ENCODE measurements at places on chromosomes 1 and 21. TPM values are rescaled to one million over a fixed set of nuclear protein-coding genes. Genes with fewer than 3 reads are reported as not detected.

DNA sequence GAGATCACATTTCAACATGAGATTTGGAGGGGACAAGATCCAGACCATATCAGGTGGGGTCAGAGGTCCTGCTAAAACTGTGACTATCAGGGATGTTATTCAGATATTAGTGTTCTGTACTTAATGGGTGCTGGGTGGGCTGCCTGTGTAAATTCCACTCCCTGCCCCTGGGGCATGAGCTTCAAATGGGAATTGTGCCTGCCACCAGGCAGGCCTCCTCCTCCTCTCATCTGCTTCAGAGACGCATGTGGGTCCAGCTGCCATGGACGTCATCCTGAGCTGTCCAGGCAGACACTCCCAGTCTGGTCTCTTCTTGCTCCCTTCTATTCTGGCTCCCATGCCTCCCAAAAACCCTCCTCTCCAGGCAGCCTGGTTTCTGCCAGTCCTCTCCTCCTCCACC is 10.4 kb downstream of the QSOX1 start:
- DNase-seq, result no peak

- DNase-seq, result peak; percentile 20
Observed at GRCh38 chr1:63087966-63088365, 234.4 kb upstream of the FOXD3 start.

- peak; percentile 79 for DNase-seq
Observed at GRCh38 chr1:27395441-27396195, 3.2 kb downstream of the GPR3 start.

DNA sequence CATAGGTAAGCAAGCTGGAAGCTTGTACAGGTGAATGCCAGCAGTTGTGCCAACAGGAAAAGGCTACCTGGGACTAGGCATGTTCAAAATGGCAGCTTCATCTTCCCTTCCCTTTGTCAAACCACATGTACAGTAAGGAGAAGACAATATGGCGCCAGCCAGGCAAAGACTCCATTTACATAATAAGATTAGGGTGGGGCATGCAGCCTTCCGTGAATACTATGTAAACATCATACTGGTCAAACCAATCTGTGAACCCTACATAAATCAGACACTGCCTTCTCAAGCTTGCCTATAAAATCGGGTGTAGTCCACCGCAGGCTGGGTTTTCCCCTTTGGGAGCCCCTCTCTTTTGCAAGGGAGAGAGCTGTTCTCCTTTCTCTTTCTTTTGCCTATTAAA is 24.6 kb downstream of the ATF3 start:
- no peak for DNase-seq

Gene GABPA
- 26.1 TPM for total RNA-seq

GRCh38 chr21:46286648-46287002 is 483 bp downstream of the YBEY start:
- no peak for DNase-seq

Gene PROX1
- total RNA-seq, result 15.7 TPM

- no peak for DNase-seq
Observed at GRCh38 chr1:45033356-45033755, 21.3 kb downstream of the UROD start.

- no peak for DNase-seq
Observed at GRCh38 chr1:231092380-231092779, 52.3 kb upstream of the FAM89A start.

Gene HES3
- total RNA-seq, result not detected

GRCh38 chr1:64080941-64081562 is 122.4 kb upstream of the UBE2U start:
- no peak for DNase-seq

Gene DCST1
- total RNA-seq, result not detected

DNA sequence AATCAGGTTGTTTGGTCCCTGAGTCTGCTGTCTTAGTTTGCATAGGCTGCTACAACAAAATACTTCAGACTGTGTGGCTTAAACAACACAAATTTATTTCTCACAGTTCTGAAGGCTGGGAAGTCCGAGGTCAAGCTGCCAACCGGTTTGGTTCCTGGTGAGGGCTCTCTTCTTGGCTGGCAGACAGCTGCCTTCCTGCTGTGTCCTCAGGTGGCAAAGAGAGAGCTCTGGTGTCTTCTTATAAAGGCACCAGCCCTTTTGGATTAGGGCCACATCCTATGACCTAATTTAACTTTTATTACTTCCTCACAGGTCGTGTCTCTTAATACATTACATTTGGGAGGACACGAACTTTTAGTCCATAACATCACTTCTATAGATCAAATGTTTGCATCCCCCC is 89.6 kb upstream of the CD34 start:
- no peak for DNase-seq

GRCh38 chr21:35938446-35938845 is 121.9 kb downstream of the SETD4 start:
- DNase-seq, result no peak

DNA sequence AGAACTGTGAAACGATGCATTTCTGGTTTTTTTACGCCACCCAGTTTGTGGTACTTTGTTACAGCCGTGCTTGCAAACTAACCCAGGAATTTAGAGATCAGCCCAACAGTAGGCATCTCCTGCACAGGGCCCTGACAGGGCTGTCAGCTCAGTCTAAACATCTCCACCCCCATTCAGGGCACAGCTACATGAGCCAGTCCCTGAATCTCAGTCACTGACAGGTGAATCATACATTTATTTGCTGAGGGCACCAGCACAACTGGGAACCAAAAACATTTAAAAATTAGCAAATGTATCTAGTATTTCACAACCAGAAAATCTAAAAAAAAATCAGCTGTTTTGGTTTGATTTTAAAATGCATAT is 30.7 kb downstream of the PRDX6 start:
- DNase-seq, result no peak

DNA sequence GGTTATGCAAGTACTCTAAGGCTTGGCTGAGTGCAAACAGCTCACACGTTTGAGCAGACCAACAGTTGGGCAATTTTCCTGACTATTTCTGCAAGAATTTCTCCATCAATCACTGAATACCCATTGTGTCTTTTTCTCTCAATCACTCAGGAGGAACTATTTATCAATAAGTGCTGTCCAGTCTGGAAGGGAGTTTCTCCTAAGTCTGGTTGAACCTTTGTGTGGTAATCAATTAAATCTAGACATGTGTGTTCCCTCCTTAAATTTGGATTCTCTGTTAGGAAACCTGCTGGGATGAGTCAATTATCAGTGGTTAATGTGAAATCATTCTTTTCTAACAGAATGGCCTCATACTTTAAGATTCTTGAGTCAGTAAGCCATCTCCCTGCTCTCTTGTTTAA is 6.8 kb upstream of the AADACL3 start:
- peak; percentile 18 for DNase-seq

Gene ADGRL4
- 2.2 TPM for total RNA-seq

DNA sequence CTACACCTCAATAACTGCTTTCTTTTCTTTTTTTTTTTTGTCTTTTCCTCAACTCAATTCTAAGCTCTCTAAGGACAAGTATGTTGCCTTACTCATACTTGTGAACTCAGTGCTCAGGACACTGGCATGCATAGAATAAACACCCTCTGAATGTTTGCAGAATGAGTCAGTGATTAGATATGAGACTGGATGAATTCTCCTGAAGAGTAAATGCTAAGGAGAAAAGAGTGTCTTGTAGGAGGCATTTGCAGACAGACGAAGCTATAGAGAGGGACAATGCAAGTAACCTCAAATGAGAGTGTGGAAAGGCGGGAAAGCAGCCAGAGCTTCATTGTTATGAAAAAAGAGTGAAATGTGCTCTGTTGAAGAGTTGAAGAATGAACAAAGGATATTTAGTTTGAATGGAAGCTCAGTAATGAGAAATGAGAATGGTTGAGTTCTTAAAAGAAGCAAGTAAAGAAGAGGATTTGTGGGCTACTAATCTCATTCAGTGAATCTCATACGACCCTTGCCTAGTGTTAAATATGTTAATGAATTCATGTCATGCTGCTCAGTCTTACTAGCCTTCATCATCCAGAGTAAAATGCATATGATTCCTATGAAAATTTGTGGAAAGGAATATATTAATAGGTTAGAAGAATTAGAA is 166.1 kb upstream of the DPYD start:
- peak; percentile 62 for DNase-seq

DNA sequence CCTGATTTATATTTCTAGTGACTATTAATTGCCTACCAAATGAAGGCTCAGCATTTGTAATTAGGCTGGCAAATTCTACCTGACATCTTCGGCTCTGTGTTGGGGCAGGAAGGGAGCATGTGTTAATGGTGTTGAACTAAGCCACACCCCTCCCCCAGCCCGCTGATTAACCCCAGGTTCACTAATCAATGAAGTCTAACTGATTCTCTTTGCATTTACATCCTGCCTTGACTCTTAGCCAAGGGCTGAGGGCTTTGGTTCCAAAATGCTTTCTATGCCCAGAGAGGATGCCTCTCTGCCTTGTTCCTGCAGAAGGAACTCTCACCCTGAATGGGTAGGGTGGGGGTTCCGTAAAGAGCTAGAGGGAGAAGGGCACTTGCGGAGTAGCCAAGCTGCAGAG is 393.1 kb downstream of the CAMTA1 start:
- no peak for DNase-seq

Gene ZNF670
- 5.5 TPM for total RNA-seq

- DNase-seq, result no peak
Observed at GRCh38 chr21:45505416-45506021, 36.7 kb downstream of the SLC19A1 start.
